ENCODE measurements at places on chromosomes 4 and X.

DNA sequence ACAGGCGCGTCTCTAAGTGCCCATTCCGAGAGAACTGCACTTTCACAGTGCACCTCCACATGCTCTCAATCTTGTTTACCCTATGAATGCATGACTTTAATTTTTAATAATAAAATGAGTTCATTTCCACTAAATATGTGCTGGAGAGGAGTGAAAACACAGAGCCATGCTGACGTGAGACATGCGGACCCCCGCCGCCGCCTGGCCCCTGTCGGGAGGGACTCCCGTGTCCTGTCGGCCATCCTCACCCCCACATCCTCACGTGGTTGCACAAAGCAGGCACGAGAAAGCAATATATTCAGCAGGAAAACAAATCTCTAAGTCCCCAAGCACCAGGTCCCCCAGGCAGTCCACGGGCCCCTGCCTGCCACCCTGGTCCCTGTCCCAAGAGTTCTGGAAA lies 23.1 kb downstream of the PPP2R2C start:
- no peak for DNase-seq

DNA sequence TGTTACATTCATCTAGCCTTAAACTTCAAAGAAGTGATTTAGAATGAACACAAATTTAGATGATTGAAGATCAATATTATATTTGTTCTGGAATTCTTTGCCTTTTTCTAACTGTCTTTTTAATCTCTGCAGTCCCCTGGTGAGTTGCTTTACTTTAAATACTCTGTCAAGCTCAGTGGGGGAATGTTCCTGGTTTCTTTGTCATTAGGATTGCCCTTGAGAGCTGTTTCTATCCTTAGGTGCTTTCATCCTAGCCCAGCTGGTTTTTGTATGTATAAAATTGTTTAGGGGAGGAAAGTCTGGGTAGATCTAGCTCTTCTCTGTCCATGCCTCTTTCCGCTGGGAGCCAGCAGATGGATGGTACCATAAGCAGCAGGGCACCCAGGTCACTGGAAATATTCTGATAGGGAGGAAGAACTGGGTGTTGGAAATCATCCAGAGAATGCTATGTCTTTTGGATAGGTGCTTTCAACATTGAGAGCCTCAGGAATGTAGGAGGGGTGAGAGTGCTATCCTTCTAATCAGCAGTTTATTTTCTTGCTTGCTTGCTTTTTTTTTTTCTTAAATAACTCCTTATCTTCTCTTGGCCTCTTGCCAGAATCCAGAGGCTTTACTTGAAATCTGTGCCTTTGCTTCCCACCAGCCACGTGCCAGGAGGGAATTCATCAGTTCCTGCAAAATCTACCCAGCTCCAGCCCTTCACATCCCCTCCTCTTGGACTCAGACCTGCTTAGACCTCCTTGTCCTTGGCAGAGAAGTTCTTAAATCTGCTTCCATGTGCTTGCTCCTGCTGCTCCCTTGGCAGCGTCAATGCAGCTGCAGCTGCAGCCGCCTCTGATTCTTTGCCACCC lies 215.3 kb upstream of the ANXA3 start:
- no peak for DNase-seq

- DNase-seq: no peak
Observed at GRCh38 chrX:48450076-48450475, 20.0 kb downstream of the SLC38A5 start.

- no peak for DNase-seq
Observed at GRCh38 chr4:48369771-48370170, 28.4 kb downstream of the SLAIN2 start.

GRCh38 chr4:46254788-46255187 lies 130.9 kb upstream of the GABRG1 start:
- no peak for DNase-seq

- peak; percentile 30 for DNase-seq
Observed at GRCh38 chr4:147550626-147551246, 66.5 kb upstream of the TMEM184C start.

DNA sequence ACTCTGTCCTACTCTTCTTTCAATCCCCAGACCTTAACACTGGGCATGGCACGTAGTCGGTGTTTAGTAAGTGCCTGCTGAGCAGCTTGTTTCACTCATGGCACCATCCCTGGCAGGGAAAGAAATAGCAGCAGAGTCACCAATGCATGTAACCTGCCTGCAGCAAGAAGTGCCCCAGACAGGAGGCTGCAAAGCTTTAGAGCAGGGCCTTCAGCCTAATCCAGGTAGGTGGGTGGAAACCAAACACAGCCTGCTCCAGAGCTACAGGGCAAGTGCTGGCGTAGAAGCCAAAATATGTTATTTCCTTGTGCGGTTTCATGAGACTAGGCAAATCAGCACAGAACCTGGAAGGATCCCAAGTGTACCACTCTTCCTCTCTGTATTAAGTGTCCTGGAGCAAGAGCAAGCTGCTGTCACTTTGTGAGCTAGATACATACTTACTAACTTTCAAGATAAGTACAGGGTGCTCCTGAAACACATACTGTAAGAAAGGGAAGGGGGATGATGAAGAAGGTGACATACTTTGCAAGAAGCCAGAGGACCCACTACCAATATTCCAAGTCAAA lies 5.5 kb downstream of the PROM1 start:
- no peak for DNase-seq

GRCh38 chr4:181484396-181484795 lies 758.8 kb upstream of the TENM3 start:
- DNase-seq: no peak

- DNase-seq: no peak
Observed at GRCh38 chrX:140434347-140434746, 70.5 kb downstream of the SOX3 start.

GRCh38 chr4:159010100-159010499 lies 92.8 kb upstream of the RAPGEF2 start:
- no peak for DNase-seq

DNA sequence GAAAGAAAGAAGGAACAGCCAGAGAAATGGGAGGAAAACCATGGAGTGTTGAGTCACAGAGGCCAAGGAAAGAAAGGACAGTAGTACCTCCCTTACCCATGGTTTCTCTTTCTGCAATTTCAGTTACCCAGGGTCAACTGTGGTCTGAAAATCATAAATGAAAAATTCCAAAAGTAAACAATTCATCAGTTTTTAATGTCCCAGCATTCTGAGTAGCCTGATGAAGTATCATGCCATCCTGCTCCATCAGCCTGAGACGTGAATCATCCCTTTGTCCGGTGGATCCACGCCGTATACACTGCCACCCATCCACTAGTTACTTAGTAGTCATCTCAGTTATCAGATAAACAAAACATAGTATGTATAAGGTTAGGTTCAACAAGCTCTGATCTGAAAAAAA lies 114.2 kb downstream of the COMMD8 start:
- no peak for DNase-seq

DNA sequence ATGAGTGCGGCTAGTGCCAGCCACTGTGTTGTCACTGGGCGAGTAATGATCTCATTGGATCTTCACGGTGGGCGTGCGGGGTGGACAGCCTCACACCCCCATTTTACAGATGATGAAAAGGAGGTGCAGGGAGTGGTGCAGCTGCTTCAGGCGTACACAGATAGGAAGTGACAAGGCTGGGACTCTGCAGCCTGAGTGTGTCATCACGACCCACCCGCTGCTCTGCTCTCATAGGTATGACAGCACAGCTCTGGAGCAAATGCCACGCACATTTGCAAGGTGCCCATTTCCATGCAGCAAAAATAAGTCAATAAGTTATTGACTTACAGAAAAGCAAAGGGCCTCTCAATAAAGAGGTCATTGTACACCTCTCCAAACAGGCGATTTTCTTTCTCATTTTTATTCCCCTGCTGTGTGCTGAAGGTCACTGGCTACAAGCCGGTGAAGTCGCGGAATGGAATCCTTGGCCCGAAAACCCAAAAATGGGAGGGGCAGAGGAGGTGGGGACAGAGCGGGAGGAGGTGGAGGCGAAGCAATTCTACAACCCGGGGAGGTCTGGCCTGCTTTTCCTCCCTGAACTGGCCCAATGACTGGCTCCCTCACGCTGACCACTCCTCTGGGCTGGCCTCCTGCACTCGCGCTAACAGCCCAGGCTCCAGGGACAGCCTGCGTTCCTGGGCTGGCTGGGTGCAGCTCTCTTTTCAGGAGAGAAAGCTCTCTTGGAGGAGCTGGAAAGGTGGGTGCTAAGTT lies at the start of gene SOD3:
Gene SOD3, plus strand, starts transcription at position 658 of the 750 bp plus-strand sequence. CDS start 3,949 bp downstream, outside the sequence.
- DNase-seq: peak; percentile 89
